Psoas muscle (tissue), 8 donors: ENCODE measurements at places on chromosomes 16 and 17.

DNA sequence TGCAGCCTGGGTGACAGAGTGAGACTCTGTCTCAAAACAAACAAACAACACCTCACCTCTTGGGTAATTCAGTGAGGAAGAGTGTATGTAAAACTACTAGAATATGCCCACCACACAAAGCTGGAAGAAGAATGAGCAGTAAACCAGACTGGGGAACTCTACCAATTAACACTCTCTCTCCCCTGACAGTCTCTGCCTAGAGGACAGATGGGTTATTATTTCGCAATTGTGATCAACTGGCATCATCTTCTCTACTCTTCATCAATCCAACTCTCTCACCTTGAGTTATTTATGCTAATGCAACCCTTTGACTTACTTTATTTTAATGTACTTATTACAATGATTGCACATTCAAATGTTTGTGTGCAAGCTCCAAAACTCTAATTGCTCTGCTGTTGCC lies 205.6 kb downstream of the XYLT1 start:
- no peak for DNase-seq

DNA sequence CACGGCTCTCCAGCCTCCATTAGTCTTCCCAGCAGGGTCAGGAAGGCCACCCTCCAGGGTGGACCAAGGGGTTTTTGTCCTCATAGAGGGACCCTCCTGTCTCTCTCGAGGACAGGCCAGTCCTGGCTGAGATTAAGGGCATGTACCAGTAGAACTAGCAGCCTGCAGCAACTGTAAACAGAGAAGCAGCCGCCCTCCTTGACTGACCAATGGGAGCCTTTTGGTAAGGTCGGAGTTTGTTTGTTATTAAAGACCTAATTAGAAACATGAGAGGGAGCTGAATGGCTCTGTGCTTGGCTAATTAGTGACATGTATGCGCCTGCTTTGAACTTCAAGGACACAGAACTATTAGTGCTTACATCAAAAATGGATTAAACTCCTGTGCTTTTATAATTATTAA lies 80.0 kb downstream of the CCDC182 start:
- no peak for DNase-seq

DNA sequence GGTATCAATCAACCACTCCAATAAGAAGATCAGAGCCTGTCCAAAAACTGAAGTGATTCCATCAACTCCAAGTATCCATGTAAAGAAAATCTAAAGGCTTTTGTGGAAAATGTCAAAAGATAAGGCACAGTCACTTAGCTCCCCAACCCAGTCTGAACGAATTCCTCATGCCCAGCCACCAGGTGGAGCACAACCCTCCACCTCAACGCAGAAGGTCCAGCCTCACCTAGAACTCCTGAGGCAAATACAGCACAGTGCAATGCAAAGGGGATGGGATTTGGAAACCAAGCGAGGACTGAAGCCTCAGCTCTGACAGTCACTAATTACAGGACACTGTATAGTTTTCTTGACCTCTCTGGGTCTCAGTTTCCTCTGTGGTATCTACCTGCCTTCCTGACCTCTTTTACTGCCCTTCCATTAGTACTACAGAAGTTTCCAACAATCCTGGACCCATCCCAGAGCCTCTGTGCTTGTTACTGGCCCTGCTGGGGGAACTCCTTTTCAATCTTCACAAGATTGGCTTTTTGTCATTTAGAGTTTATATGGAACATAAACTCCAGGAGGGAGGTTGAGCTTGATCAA lies 2.0 kb downstream of the NCBP3 start:
- no peak for DNase-seq

- DNase-seq = no peak
These were observed 9.5 kb downstream of the CDK3 start for GRCh38 chr17:76009969-76010661.

DNA sequence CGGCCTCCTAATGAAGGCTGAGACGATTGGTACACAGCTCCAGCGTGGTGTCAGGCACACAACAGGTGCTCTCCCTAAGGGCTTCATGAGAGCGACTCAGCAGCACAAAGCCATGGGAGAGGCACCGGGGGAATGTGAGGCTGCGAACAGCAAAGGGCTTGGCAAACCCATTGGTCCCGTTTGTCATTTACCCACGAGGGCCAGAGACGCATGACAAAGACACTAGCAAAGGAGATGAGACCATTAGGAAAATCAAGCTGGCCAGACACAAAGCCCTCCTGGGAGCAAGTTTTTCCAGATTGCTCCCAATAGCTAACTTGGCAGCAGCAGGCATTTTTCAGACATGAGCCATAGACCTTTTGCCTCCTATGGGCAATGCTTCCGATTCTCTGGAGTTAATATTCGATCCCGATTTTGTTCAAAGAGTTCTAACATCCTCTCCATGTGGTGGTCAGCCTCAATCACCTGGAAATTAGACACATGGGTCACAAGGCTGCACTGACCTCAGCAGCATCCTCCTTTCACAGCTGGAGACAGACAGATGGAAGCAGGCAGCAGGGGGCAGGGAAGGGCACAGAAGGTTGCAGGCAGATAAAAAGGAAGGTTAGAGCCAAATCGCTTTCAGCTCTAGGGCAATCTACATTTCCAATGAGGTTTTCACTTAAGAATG lies 38.2 kb downstream of the TK2 start:
- no peak for DNase-seq

DNA sequence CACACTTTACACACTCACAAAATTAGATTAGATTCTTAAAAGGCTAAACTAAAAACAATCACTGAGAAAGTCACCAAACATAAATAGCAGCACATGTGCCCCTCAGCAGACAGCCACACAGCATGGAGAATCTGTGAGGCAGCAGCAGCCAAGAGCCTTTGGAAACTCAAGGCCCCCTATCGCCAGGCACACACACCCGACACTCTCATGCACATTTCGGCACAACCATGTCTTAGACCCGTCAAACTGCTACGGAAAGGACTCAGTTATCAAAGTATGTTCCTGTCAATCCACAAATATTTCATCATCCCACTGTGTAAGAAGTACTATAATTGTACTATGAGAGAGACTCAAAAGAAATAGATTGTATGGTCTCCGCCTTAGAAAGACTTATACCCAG lies 20.9 kb downstream of the UBE2O start:
- no peak for DNase-seq
